ENCODE measurements at places on chromosomes 7 and 10.

DNA sequence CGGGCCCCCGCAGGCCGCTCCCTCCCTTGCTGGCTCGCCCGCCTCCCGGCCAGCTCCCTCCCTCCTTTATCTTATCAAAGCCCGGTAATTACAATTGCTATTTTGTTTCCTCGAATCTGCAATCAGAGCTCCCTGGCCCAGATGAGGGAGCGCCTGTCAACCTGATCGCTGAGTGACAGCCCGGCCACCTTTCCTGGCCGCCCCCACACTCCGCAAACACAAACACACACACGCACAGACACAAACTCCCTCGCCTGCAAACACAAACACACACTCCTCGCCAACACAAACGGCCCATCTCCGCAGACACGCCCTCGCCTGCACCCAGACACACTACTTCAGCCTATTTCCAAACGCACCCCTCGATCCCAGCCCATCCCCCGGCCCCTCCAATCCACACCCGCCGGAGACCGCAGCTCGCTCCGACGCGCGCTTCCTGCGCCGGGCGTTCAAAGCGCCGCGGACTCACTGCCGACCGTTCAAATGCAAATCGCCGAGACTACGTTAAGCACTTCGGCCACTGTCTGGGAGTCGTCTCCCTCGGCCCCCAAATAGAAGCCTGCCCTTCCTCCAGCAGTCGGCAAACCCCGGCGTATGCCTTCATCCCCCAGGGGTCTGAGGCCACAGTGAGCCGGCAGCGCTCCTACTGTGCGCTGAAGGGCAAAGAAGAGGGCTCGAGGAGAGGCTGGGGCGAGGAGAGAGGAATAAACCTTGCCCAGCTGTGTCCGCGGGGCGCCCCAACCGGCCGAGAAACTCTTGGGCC lies 3.0 kb upstream of the FGF8 start:
- DNase-seq = no peak

GRCh38 chr10:99659868-99660366 lies 608 bp downstream of the ENTPD7 start:
- no peak for DNase-seq

- no peak for DNase-seq
Measured at GRCh38 chr7:93015779-93016481, 101.8 kb downstream of the SAMD9 start.

- DNase-seq = no peak
Measured at GRCh38 chr7:37100735-37101331, 347.8 kb downstream of the ELMO1 start.

All from T-helper 17 cell (primary cell).